ENCODE measurements at places on chromosomes 6 and 20.
A peak's percentile ranks its signal among the peaks of the same experiment; 100 is the strongest.

DNA sequence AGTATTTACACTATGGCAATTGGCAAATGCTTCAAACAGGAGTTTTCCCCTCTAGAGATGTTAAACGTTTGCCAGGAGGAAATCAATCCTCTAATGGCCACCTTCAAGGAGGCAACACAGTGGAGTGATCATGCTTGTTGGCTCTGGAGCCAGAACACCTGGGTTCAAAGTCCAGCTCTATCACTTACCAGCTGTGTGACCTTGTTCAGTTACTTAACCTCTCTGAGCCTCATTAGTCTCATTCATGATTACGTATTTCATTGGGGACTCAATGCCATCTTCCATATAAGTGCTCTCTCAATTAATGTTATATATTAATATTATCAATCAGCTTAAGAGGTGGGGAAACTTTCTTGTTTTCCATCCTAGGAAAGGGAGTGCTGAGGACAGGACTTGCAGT is 26.1 kb downstream of the SLC52A3 start:
- no peak for DNase-seq

DNA sequence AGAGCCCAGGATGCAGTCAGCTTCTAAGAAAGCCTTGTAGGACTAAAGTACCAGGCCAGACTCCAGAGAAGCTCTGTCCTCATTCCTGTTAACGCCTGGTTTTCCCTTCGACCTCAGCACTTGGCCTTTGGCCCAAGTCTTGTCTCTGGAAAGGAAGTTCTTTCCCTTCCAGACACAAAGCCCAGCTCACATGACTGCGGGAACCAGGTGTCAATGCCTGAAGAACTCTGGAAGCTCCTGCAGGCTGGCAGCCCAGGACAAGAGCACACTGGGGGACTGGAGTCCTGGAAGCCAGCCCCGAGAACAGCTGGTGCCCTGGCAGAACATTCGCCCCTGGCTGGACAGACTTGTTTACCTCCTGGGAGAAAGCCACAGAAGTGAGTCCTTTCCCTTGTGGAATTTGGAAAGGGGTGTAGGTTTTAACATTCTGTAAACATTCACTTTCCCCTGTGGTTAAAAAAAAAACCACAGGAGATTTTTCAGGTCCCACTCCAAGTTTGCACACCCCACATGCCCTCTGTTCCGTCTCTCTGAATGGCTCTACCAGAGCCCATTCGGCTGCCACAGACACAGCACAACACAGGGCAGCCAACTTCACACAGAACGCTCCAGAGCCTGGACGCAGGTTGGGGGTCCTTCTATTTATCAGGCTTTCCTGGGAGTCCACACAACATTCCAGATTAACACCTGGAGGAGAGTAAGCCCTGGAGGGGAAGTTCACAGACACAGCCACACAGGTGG is 18.1 kb downstream of the ACSS1 start:
- peak; percentile 87 for DNase-seq

- no peak for DNase-seq
Measured at GRCh38 chr6:148405894-148406293, 63.3 kb downstream of the SASH1 start.

DNA sequence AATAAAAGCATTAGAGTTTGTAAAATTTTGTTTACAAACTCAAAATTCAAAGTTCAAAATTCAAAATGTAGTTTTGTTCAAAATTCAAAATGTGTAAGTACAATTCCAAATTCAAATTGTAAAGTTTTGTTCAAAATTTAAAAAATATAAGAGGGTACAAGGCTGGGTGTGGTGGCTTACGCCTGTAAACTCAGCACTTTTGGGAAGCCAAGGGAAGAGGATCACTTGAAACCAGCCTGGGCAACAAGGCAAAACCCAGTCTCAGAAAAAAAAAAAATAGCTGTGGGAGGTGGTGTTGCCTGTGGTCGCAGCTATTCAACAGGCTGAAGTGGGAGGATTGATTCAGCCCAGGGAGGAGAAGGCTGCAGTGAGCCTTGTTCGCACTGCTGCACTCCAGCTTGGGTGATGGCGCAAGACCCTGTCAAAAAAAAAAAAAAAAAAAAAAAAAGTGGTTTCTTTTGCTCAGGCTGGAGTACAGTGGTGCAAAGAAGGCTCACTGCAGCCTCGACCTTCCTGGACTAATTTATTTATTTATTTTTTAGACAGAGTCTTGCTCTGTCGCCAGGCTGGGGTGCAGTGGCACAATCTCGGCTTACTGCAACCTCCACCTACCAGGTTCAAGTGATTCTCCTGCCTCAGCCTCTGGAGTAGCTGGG is 5.4 kb upstream of the ZBTB12 start:
- no peak for DNase-seq

GRCh38 chr6:150806790-150807189 is 58.7 kb upstream of the MTHFD1L start:
- no peak for DNase-seq

GRCh38 chr20:50772420-50773185 is 22.3 kb upstream of the BCAS4 start:
- DNase-seq = no peak

All from muscle of arm (tissue), 14 donors.